Cortex of kidney (tissue), 1 donor: ENCODE measurements at places on chromosomes 2 and 18.

DNA sequence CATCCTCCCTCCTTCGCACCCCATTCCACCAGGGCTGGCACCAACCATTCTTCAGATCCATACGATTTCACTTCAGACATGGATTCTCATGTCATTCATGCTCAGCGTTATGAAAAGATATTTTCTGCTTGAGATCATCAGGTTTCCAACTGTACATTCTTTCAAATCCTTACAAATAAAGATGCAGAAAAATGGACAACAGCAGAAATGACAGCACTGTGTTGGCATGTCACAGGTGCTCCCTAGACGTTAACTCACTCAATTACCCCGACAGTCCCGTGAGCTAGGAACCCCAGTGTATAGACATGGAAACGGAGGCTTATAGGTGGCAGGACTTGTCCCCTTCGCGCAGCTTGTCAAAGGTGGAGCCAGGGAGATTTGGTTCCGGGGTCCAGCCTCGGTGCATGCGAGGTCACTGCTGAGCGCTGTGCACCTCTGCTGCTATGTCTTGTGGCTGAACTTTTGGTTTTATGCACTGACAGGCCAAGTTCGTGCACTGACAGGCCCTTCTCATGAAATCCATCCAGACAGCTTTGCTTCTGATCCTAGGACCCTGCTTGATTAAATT, 17.7 kb downstream of the FHL2 start:
- DNase-seq: no peak

DNA sequence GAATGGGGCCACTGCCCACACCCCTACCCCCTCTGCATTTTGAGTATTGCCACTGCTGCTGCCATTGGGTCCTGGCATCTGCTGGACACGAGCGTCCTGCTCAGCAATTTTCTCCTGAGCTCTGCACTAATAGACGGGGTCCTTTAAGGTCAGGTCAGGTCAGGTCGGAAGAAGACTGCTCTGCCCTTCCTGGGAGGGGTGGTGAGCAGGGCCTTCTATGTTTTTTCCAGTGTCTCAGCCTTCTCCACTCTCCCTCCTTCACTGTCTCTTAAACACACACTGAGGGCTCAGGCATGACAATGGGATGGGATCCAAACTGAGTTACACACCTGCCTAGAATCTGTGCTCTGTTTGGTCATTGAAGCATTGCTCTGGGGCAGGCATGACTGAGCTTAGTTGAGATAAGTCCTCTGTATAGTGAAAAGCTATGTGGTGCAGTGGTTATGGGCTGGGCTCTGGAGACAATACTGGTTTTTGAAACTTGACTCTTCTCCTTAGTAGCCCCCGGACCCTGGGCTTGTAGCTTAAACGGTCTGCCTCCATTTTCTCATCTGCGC, 10.6 kb downstream of the MYO1B start:
- DNase-seq: no peak

DNA sequence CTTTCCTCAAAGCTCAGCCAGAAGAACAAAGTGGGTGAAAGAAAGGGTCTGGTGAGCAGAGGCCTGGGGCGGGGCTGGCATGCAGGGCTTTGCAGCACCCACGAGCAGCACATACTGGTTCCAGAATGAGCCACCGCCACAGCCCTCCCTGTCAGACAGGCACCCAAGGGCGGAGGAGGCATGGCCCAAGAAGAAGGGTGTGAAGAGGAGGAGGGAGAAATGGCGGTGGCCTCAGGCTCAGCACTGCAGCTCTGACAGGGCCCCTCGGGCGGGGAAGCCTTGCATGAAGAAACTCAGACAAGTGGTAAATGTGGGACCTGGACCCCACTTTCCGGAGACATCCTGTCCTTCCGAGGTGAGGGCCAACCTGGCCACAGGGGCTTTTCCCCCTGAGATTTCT, 15.7 kb downstream of the FAM228A start:
- no peak for DNase-seq

- no peak for DNase-seq
Measured at GRCh38 chr2:195961873-195962272, 106.8 kb downstream of the DNAH7 start.

DNA sequence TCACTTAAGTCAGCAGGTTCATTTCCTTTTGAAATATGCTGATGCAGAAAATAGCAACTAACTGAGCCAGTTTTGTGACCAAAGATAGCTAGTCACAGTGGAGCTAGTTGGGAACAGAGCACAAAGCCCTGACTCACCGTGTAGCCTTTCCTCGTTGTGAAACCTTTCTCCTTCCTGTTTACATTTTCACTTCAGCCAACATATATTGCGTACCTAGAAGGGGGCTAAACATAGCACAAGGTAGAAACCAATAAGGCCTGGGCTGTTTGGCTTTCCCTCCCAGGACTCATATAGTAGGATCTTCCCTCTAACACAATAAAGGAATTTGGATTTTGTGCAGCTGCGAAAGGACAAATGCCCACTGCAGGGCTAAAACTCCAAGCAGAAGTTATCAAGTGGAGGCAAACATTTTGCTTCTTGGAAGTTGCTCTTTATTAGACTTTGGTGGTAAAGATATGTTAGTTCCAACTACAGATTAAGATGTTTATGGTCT, 24.5 kb upstream of the LPIN2 start:
- no peak for DNase-seq

- no peak for DNase-seq
Measured at GRCh38 chr2:236577481-236578410, 8.1 kb downstream of the ACKR3 start.

GRCh38 chr2:108215794-108216211, 24.0 kb upstream of the SULT1C3 start:
- DNase-seq: no peak

GRCh38 chr18:39555496-39555895, 1989.9 kb upstream of the CELF4 start:
- DNase-seq: no peak

GRCh38 chr18:4035521-4035920, 419.6 kb downstream of the DLGAP1 start:
- no peak for DNase-seq

DNA sequence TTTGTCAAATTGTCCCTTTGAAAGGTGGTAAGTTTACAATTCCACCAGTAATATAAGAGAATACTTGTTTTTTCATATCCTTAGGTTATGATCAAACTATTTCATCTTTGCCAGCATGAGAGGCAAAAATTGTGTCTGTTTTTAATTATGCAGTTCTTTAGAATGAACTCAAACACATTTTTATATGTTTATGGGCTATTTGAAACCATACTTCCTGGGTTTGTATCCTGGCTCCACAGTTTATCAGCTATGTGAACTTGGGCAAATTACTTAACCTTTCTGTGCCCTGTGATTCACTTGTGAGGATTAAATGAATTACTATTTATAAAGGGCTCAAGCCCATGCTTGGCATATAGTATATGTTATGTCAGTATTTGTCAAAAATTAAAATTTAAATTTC, 109.4 kb downstream of the TANC1 start:
- no peak for DNase-seq

- DNase-seq: no peak
Measured at GRCh38 chr2:30968660-30969397, 161.6 kb upstream of the CAPN13 start.
